ENCODE measurements at places on chromosomes 7 and 10.
A peak's percentile ranks its signal among the peaks of the same experiment; 100 is the strongest.

DNA sequence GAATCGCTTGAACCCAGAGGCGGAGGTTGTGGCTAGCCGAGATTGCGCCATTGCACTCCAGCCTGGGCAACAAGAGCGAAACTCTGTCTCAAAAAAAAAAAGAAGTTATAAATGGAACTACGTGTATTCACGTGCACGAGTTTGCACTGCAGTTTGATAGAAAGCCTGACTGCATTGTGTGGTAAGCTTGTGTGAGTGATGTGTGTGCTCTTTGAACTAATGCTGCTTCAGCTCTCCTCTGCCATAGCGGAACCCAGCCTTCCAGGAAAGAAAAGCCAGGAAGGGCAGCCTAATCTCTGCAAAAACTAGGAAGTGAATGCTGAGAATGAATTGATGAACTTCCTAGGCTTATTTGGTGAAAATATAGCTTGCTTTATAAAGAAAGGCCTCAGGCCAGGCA is 15.6 kb upstream of the MKRN1 start:
- no peak for DNase-seq

DNA sequence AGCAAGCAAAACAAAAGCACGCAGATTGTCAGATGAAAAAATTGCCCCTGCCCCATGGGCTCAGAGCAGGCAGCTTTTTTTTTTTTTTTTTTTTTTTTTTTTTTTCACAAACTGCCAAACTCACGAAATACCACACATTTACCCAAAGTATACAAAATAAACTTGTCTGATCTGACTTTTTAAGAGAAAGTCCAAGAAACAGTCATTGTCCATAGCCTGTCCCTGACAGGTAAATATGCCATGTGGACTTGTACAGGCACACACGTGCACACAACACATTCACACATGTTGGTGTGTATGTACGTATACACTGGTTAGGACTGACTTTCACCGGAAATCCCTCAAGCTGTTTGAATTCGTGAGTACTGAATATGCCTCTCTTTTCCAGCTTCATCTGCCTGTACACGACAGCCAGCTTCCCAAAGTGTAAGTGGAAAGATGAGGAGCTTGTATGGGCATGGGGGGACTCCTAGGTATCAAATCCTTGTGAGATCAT is 929 bp upstream of the HGF start:
- no peak for DNase-seq

DNA sequence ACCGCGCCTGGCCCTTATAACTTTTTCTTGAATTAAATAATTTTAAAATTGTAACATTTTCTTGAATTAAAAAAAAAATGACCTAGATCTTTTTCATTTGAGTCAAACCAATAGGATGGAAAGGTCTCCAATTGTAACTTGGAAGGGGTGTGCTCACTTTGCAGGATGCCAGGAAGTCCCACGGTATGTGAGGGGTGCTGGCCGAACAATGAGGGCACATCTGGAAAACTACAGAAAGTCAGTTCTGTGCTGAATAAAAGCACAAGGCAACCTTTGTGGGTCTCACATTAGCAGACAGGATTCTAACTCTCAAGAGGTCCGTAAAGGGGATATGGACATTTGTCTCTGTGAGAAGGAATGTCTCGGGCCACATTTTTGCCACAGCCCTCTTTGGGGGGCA is 52.8 kb upstream of the PDLIM1 start:
- no peak for DNase-seq

GRCh38 chr7:12715372-12716133 is 28.1 kb downstream of the ARL4A start:
- DNase-seq = no peak

DNA sequence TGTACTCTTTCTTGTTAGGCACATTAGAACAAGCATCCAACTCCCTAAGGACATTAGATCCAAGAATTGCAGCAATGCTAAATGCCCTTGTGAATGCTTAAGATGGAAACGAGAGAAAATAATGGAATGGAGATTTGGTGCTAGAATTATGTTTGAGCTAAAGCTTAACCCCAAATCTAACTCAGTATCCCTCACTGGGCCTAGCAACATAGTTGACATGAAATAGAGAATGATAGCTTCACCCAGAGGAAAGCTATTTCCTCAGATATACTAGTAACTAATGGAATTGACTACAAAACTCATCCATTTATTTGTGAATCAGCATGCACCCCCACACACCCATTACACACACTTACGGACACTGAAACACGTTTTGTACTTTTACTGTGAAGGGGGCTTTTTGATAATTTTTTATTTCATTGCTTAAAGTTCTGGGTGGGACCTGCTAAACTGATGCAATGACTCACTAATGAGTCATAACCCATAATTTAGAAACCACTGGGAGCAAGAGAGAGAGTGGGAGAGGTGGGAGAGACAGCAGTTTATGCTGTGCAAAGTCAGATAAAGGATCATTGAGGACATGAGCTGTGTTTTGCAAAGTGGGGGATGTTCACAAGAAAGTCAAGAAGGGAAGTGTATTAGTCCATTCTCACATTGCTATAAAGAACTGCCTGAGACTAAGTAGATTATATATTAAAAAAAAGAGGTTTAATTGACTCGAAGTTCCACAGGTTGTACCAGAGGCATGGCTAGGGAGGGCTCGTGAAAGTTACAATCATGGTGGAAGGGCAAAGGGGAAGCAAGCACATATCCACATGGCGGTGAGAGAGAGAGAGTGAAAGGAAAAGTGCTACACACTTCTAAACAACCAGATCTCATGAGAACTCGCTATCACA is 382.7 kb downstream of the SFMBT2 start:
- no peak for DNase-seq

- DNase-seq = no peak
Measured at GRCh38 chr10:28020080-28020860, 21.4 kb upstream of the ODAD2 start.

- peak; percentile 10 for DNase-seq
Measured at GRCh38 chr7:81688622-81689411, 81.0 kb downstream of the HGF start.

DNA sequence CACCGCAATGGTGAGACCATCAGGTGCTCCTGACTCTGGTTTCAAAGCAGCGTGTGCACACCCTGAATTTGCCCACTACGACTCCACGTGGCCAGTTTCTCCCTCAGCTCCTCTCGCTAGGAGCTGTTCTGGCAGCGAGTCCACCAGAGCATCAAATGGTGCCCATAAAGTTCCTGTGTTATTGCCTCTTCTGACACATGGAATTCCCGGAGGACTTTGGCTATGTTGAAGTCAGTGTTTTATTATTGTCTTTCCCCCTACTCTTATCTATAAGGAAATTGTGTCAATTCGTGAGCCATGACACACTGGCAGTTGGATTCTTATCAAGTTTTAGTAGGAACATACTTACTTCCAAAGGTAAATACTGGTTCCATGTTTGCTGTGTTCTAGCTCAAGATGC is 53.9 kb upstream of the NPVF start:
- DNase-seq = no peak

All from NCI-H1105 treated with DMSO at 0.1 percent for 48 hours (cell line).